CD8-positive, alpha-beta memory T cell (primary cell): ENCODE measurements at places on chromosomes 16 and 17. TPM values are rescaled to one million over a fixed set of nuclear protein-coding genes. Genes with fewer than 3 reads are reported as not detected.

- no peak for DNase-seq
These were observed 4.0 kb downstream of the KIFC3 start for GRCh38 chr16:57798267-57798810.

DNA sequence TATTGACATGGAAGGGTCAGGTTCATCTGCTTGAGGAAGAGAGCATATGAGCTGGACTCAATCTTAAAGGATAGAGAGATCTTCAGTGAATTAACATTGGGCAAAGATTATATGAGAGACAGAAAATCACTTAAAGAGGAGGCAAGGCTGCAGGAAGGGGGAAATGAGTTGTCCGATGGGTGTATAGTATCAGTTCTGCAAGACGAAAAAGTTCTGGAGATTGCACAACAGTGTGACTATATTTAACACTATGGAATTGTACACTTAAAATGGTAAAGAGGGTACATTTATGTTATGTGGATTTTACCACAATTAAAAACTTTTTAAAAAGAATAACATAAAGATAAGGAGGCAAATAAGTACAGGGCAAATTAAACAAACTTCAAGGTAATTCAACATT lies 80.7 kb downstream of the HELZ start:
- DNase-seq = no peak

DNA sequence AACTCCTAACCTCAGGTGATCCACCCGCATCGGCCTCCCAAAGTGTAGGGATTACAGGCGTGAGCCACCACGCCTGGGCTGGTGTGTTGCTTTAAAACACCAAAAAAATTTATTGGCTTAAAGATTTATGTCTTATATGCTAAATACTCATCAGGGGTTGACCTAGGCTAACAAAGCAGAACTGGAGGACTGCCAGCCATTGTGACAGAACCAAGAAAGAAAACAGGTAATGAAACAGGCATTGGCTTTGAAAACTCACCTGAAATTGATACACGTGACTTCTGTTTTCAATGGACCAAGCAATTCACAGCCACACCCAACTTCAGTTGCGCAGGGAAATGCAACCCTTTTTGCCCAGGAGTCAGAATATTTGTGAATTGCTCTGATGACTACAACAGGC lies 4.9 kb upstream of the PHAF1 start:
- DNase-seq = no peak

DNA sequence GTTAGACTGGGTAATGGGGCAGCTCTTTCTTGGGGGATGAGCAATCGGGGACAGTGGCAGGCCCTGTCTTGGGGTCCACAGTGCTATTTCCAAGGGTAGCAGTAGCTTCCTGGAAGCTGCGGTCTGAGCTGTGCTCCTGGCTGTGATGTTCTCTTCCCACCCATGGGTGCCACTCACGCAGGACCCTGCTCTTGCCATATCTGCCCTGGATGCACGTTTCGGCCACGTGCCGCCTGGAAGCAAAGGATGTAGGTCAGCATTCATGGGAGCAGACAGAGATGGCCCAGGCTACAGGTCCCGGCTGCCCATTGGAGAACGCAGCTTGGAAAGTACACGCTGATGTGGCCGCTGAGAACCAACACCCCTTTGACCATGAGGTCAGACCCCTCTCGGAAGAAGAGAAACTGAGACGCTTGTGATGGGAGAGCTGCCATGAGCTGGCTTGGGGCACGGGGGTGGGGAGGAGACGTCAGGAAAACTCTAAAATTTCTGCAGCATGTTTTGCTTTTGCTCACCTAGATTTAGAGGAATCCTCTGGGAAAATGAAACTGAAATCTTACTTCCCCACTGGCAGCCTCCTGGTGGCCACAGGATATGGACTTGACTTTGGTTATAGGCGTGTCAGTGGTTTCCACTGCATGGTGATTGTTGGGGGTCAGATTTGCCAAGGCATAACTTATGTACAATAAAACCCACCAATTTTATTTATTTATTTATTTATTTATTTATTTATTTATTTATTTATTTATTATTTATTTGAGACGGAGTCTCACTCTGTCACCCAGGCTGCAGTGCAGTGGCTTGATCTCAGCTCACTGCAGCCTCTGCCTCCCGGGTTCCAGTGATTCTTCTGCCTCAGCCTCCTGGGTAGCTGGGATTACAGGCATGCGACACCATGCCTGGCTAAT lies 36.2 kb upstream of the IRF8 start:
- DNase-seq = no peak

GRCh38 chr16:191831-192230 lies 11.6 kb downstream of the HBQ1 start:
- no peak for DNase-seq

DNA sequence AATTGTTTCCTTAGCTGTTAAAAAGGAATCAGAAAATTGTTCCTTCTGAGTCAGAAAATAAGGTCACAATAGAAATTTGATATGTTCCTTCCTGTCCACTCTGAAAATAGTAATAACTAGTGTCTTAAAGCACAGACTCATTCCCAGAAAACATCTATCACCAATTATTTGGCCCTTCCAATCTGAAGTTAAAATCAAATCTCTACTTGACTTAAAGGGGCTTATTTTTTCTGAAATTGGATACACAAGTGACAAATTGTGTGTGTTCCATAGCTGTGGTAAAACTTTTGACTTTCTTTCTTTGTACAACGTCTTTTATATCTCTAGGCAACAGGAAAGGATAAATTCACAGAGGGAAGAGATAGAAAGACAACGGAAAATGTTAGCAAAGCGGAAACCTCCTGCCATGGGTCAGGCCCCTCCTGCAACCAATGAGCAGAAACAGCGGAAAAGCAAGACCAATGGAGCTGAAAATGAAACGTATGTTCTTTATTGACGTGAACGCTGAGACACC lies 54.5 kb upstream of the MRC2 start:
- DNase-seq = no peak

- no peak for DNase-seq
These were observed 31.3 kb downstream of the ZCCHC14 start for GRCh38 chr16:87461466-87461991.

DNA sequence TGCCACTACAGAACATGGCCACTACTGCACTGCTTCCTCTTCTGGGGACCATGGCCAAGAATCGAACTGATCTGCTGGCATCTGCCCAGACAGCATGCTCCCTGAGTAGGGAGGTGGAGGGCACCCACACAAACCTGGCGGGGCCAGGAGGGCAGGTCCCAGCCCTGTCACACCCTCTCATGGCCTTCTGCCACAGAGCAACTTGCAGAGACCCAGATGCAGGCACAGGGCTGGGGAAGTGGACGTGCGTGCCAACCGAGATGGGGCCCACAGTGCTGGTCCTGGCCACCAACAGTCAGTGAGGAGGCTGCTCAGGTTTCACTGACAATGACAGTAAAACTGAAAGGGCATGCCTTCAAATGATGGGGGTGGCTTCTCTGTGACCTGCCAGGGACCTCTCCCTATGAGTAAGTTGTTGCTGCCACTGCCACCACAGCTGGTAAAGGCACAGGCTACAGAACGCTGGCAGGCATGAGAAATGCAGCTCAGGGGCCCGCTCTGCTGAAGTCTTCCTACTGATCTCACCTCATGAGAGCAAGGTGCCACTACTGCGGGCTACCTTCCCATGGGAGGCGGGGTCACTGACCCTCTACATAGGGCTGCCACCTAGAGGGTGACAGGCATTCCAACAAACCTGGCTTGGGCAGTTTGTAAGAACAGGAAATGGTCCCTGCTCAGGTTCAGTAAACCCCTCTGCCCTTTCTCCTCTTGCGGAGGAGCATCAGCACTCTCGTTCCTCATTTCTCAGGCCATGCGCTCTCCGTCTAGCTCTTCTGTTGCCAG lies 15.5 kb downstream of the HIC1 start:
- DNase-seq = peak; percentile 76

The CEMP1 gene
- not detected for total RNA-seq
